ENCODE measurements at places on chromosomes 16 and 17.
A peak's percentile ranks its signal among the peaks of the same experiment; 100 is the strongest.

- H3K36me3 ChIP-seq, result no peaks in the 10 kb centered on the region
- DNase-seq, result no peak
- H3K4me1 ChIP-seq, result no peaks in the 10 kb centered on the region
- H3K4me3 ChIP-seq, result no peak overlapping the region
These were observed 635.9 kb downstream of the WWOX start for GRCh38 chr16:78735337-78735736.

DNA sequence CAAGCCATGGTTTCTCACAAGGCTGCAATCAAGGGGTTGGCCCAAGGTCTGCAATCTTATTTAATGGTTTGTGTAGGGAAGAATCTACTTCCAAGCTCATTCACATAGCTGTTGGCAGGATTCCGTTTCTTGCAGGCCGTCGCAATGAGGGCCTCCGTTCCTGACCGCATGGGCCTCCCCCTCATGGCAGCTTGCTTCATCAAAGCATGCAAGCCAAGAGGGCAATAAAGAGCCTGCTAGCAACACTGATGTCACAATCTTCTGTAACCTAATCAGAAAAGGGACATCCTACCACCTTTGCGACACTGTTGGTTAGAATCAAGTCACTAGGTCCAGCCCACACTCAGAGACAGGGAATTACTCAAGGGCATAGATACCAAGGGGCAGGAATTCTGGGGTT, 95.5 kb downstream of the CCT6B start:
- H3K4me3 ChIP-seq, result no peak overlapping the region
- DNase-seq, result no peak
- no peaks in the 10 kb centered on the region for H3K36me3 ChIP-seq
- no peaks in the 10 kb centered on the region for H3K27me3 ChIP-seq
- H3K4me1 ChIP-seq, result no peaks in the 10 kb centered on the region

DNA sequence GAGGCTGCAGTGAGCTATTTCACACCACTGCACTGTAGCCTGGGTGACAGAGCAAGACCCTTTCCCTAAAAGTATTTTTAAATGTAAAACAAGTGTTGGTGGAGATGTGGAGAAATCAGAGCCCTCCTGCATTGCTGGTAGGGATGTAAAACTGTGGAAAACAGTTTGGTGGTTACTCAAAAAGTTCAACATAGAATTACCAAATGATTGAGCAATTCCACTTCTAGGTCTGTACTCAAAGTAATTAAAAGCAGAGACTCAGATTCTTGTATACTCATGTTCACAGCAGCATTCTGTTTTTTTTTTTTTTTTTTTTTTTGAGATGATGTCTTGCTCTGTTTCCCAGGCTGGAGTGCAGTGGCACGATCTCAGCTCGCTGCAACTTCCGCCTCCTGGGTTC, 141.8 kb downstream of the PITPNC1 start:
- no peaks in the 10 kb centered on the region for H3K27me3 ChIP-seq
- no peak for DNase-seq
- H3K4me3 ChIP-seq, result no peak overlapping the region
- H3K27ac ChIP-seq, result no peak overlapping the region
- H3K36me3 ChIP-seq, result no peaks in the 10 kb centered on the region

- no peaks in the 10 kb centered on the region for H3K27me3 ChIP-seq
- H3K36me3 ChIP-seq, result no peaks in the 10 kb centered on the region
- H3K27ac ChIP-seq, result no peak overlapping the region
- H3K4me1 ChIP-seq, result no peaks in the 10 kb centered on the region
These were observed 701 bp downstream of the PIPOX start for GRCh38 chr17:29043539-29044145.

DNA sequence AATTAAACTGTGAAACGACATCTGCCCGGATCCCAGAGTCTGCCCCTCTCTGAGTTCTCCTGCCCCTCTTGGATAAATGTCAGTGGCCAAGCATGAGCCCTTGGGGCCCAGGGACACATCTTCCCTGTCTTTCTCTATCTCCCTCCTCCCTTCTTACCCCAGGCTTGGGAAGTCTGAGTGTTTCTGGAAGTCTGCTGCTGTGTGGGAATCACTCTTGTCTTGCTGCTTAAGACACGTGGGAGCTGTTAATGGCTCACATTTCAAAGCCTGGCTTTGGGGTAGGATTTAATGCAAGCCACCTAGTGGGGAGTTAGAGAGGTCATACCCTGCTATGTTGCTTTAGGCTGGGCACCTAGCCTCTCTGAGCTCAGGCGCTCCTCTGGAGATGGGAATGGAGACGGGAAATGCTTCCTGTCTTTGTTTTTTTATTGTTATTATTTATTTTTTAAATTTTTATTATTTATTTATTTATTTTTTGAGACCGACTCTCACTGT, 218.5 kb upstream of the CIBAR2 start:
- H3K27me3 ChIP-seq, result no peaks in the 10 kb centered on the region
- H3K4me1 ChIP-seq, result peaks cover 4% of the 10 kb centered on the region
- DNase-seq, result peak; percentile 59
- H3K27ac ChIP-seq, result no peak overlapping the region
- H3K36me3 ChIP-seq, result no peaks in the 10 kb centered on the region

GRCh38 chr17:62892870-62893338, 73.1 kb upstream of the TANC2 start:
- no peak overlapping the region for H3K4me3 ChIP-seq
- H3K36me3 ChIP-seq, result no peaks in the 10 kb centered on the region
- no peak for DNase-seq

GRCh38 chr17:61209106-61209439, 190.6 kb upstream of the TBX2 start:
- H3K4me1 ChIP-seq, result peaks cover 8% of the 10 kb centered on the region
- H3K27me3 ChIP-seq, result no peaks in the 10 kb centered on the region
- no peaks in the 10 kb centered on the region for H3K36me3 ChIP-seq
- peak overlapping the region; percentile 2 for H3K27ac ChIP-seq
- H3K4me3 ChIP-seq, result no peak overlapping the region

- H3K27ac ChIP-seq, result no peak overlapping the region
- H3K4me3 ChIP-seq, result no peak overlapping the region
- H3K4me1 ChIP-seq, result no peaks in the 10 kb centered on the region
- H3K36me3 ChIP-seq, result no peaks in the 10 kb centered on the region
These were observed 51.6 kb upstream of the ETV4 start for GRCh38 chr17:43597624-43598356.

- H3K4me1 ChIP-seq, result no peaks in the 10 kb centered on the region
- no peaks in the 10 kb centered on the region for H3K27me3 ChIP-seq
- no peak overlapping the region for H3K4me3 ChIP-seq
- no peak for DNase-seq
- no peaks in the 10 kb centered on the region for H3K36me3 ChIP-seq
- no peak overlapping the region for H3K27ac ChIP-seq
These were observed 127.0 kb downstream of the XYLT1 start for GRCh38 chr16:17343728-17344127.

- DNase-seq, result no peak
- H3K27me3 ChIP-seq, result no peaks in the 10 kb centered on the region
- no peak overlapping the region for H3K4me3 ChIP-seq
- no peak overlapping the region for H3K27ac ChIP-seq
These were observed 139.4 kb upstream of the RPH3AL start for GRCh38 chr17:492022-492413.

GRCh38 chr17:9824094-9824493, 1.6 kb upstream of the GLP2R start:
- no peaks in the 10 kb centered on the region for H3K4me1 ChIP-seq
- H3K27ac ChIP-seq, result no peak overlapping the region
- DNase-seq, result no peak
- H3K4me3 ChIP-seq, result no peak overlapping the region
- no peaks in the 10 kb centered on the region for H3K36me3 ChIP-seq
- H3K27me3 ChIP-seq, result no peaks in the 10 kb centered on the region
